SJCRH30 (cell line): ENCODE measurements at places on chromosomes 6 and 20. TPM values are rescaled to one million over a fixed set of nuclear protein-coding genes. Genes with fewer than 3 reads are reported as not detected.

DNA sequence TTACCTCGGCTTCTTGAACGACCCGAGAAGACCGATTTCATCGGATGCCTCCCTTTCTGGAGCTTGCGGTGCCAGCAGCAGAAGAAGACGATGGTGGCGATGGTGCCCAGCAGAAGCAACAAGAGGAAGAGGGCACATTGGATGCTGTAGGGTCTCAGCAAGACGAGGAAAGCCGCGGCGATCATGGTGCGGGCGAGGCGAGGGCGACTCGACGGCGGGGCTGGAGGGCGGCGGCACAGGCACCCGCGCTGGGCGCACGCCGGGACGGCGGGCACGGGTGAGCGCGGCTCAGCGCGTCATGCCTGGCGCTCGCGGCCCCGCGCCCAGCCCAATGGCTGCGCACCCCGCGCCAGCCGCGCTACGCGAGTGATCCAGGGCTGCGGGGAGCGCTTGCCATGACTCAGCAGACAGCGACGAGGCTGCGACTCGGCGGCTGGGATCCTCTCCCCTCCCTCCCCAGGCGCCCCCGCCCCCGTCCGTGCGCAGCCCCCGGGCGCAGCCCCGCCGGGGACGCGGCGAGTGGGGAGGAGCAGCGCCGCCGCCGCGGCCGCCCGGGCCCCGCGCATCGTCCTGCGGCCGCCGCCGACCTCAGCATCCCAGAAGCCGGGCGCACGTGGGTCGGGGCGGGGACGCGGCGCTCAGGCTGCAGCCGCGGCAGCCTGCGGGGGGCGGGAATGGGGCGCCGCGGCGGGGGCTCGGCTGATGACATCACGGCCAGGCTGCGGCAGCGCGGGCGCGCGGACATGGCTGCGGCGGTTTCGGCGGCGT is at the start of gene BEND6:
TSS of gene BEND6 (plus strand) at position 705 of the 768 bp plus-strand sequence. CDS start 26,704 bp downstream, outside the sequence.
- H3K4me1 ChIP-seq = peaks cover 4% of the 10 kb centered on the region; the same call in 1 of the 2 replicates
- H3K27me3 ChIP-seq = no peaks in the 10 kb centered on the region
- peak within 1 kb of the TSS; percentile 40 for H3K27ac ChIP-seq
- peak; percentile 57 for DNase-seq

DNA sequence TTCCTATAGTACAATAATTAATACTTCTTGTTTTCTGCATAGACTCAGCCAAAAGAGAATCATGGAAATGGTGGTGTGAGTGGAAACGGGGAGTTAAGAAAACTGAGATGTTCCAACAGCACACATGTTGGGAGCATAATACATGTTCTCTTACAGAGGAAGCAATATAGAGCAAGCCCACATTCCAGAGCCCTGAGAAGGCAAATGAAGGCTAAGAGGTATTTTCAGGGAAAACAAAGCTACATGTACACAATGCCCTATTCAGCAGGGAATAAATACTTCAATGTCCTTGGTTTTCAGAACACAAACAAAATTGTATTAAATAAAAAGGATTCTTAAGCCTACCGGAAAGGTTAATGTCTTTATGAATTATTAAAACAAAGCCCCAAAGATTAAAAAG is 35.1 kb upstream of the SMIM8 start:
- DNase-seq = no peak
- no peak overlapping the region for H3K4me3 ChIP-seq
- no peaks in the 10 kb centered on the region for H3K4me1 ChIP-seq
- H3K36me3 ChIP-seq = no peaks in the 10 kb centered on the region; the same call in 1 of the 2 replicates
- H3K27ac ChIP-seq = no peak overlapping the region

DNA sequence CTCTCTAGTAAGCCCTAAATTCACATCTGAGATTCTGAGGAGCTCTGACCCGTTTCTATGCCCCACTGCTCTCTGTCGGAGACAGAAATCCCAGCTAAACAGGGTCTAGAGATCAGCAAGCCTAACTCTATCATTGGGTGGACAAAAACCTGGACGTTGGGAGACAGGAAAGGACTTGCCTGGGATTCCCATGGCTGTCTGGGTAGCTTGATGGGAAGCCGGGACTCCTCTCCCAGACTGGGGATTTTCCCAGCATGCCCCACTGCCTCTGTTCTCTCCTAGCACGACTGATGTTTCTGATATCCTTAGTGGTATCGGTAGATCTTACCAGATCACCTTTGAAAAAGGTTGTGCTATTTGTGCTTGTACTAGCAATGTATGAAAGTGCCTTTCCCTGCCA is 22.9 kb downstream of the DUSP22 start:
- H3K4me1 ChIP-seq = no peaks in the 10 kb centered on the region
- no peak overlapping the region for H3K4me3 ChIP-seq
- H3K36me3 ChIP-seq = no peaks in the 10 kb centered on the region
- DNase-seq = no peak

- H3K27me3 ChIP-seq = no peaks in the 10 kb centered on the region
- DNase-seq = no peak
- no peaks in the 10 kb centered on the region for H3K36me3 ChIP-seq
- no peak overlapping the region for H3K4me3 ChIP-seq
- H3K27ac ChIP-seq = no peak overlapping the region
- peaks cover 7% of the 10 kb centered on the region; the same call in 1 of the 2 replicates for H3K4me1 ChIP-seq
Measured at GRCh38 chr6:38170666-38171355, 351.3 kb downstream of the ZFAND3 start.

- no peak overlapping the region for H3K27ac ChIP-seq
- no peaks in the 10 kb centered on the region for H3K36me3 ChIP-seq
- DNase-seq = no peak
- no peaks in the 10 kb centered on the region; the same call in 1 of the 2 replicates for H3K27me3 ChIP-seq
- H3K4me1 ChIP-seq = no peaks in the 10 kb centered on the region
Measured at GRCh38 chr20:9942736-9943135, 92.1 kb upstream of the ANKEF1 start.

- no peak overlapping the region for H3K27ac ChIP-seq
- H3K4me3 ChIP-seq = no peak overlapping the region
- H3K27me3 ChIP-seq = peaks cover 4% of the 10 kb centered on the region; the same call in 1 of the 2 replicates
- no peaks in the 10 kb centered on the region for H3K36me3 ChIP-seq
- no peak for DNase-seq
Measured at GRCh38 chr6:135137826-135138225, 43.3 kb upstream of the MYB start.

- no peaks in the 10 kb centered on the region for H3K4me1 ChIP-seq
- DNase-seq = no peak
- no peaks in the 10 kb centered on the region for H3K36me3 ChIP-seq
Measured at GRCh38 chr6:144314562-144314961, 29.4 kb downstream of the UTRN start.

DNA sequence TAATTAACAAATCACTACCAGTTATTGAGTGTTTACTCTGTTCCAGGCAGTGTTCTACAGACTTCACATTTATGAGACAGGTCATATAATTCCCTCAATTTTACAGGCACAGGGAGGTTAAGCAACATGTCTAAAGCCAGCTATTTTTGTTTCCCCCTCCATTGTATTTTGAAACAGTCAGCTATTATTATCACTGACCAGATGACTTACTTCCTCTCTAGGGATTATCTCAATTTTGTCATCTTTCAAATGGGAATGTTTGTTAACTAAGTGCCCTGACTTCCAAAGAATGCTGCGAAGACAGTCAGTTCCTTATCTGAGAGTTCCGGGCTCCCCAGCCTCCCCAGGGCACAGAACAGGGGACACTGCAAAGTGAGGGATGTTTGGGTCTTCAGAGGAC is 5.6 kb upstream of the CNPY3 start:
- no peak for DNase-seq
- no peak overlapping the region for H3K27ac ChIP-seq
- no peaks in the 10 kb centered on the region for H3K4me1 ChIP-seq
- 0 out of 2 replicates have a peak, but pooled peaks cover 3% of the 10 kb centered on the region for H3K27me3 ChIP-seq

GRCh38 chr20:47534405-47534804 is 32.7 kb downstream of the NCOA3 start:
- H3K36me3 ChIP-seq = peaks cover 5% of the 10 kb centered on the region
- H3K27me3 ChIP-seq = no peaks in the 10 kb centered on the region

DNA sequence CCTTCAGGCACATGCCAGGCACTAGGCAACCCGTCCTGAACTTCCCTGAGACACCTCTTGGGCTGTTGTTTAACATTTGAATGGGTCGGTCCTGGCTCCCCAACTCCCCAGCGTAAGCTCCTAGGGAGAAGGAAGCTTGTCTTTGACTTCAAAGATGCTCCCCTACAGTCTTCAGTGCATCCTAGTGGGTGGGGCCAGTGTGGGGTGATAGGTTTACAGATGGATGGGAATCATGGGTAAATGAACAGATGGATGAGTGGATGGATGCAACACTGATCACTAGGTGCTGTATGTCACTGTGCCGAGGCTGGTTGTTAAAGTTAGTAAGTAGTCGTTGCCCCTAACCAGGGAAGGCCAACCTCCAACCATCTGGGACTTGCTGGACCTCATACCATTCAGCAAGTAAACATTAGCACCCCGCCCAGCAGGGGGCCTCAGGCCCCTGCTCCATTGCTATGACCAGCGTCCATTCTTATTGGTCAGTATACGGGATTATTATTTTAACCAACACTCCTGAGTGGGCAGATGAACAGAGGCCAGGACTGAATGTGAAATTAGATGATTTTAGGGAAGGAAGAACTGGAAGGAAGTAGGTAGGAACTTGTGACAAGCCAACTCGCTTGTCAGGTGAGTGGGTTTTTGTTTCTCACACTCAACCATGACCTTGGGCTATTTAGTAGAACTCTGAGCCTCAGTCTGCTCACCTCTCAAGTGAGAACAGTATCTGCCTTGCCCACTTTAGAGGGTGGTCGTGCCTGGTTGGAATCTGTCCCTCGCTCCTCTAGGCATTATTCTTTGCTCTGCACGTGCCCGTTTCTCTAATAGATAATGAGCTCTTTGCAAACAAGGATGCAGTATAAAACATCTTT is 82.9 kb upstream of the FOXP4 start:
- DNase-seq = peak; percentile 60
- no peaks in the 10 kb centered on the region for H3K4me1 ChIP-seq
- no peak overlapping the region for H3K4me3 ChIP-seq
- H3K27me3 ChIP-seq = 0 out of 2 replicates have a peak, but pooled peaks cover 2% of the 10 kb centered on the region
- H3K36me3 ChIP-seq = no peaks in the 10 kb centered on the region

- H3K4me3 ChIP-seq = no peak overlapping the region
- no peak overlapping the region for H3K27ac ChIP-seq
- H3K27me3 ChIP-seq = no peaks in the 10 kb centered on the region
- no peak for DNase-seq
Measured at GRCh38 chr20:10306440-10307358, 88.1 kb downstream of the SNAP25 start.

DNA sequence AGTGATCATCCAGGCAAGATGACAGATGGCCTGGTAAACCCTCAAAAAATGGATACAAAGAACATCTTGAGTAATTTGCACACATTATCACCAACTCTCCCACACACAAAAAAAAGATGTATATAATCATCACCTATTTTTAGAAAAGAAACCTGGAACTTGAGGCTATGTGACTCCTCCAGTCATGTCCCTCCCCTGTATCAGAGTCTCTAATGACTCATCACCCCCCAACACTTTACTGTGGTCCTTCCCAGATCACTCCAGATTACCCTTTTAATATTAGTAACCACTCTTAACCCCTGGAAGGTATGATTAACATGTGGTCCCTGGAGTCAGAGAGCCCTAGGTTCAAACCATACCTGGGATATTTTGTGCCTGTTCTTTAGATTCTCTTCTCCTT is 144.8 kb downstream of the ZNF217 start:
- no peaks in the 10 kb centered on the region for H3K36me3 ChIP-seq
- H3K4me1 ChIP-seq = no peaks in the 10 kb centered on the region
- no peak overlapping the region for H3K4me3 ChIP-seq
- H3K27me3 ChIP-seq = peaks cover 16% of the 10 kb centered on the region; the same call in 1 of the 2 replicates
- DNase-seq = no peak

DNA sequence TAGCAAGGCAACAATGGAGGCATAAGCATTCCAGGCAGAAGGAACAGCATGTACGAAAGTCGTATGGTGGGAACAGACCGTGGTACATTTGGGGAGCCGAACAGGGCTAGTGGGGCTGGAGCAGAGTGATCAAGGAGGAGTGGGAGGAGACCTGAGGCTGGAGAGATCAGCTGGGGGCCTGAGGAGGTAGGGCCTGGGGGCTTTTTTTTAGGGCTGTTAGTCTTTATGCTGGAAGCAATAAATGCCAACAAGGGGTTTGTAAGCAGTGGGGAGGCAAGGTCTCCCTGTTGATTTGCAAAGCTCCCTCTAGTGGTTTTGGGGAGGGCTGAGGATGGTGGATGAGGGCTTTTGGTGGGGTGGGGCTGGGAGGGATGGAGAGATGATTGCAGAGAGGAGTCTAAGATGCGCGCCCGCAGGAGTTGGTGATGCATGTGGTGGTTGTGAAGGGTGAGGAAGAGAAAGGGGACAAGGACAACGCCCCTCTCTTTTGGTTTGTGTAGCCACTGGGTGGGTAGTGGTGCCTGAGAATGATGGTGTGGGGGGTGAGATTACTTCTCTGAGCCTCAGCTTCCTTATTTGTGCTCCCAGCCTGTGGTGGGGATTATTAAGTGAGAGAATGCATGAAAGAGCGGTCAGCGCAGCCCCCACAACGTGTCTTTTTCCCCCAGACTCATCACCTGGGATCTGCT is 74.1 kb upstream of the TOX2 start:
- H3K27ac ChIP-seq = no peak overlapping the region
- DNase-seq = peak; percentile 34
- no peaks in the 10 kb centered on the region for H3K36me3 ChIP-seq
- no peaks in the 10 kb centered on the region; the same call in 1 of the 2 replicates for H3K27me3 ChIP-seq
- no peaks in the 10 kb centered on the region for H3K4me1 ChIP-seq
- H3K4me3 ChIP-seq = no peak overlapping the region

GRCh38 chr6:89347825-89348224 is 4.7 kb downstream of the UBE2J1 start:
- no peaks in the 10 kb centered on the region for H3K4me1 ChIP-seq
- H3K36me3 ChIP-seq = no peaks in the 10 kb centered on the region
- H3K4me3 ChIP-seq = no peak overlapping the region
- H3K27me3 ChIP-seq = no peaks in the 10 kb centered on the region
- H3K27ac ChIP-seq = no peak overlapping the region

- H3K27me3 ChIP-seq = peaks cover 6% of the 10 kb centered on the region; the same call in 1 of the 2 replicates
- no peaks in the 10 kb centered on the region for H3K4me1 ChIP-seq
- no peak overlapping the region for H3K4me3 ChIP-seq
- H3K36me3 ChIP-seq = no peaks in the 10 kb centered on the region
- DNase-seq = no peak
Measured at GRCh38 chr20:2292416-2293110, 3.2 kb upstream of the TGM3 start.

GRCh38 chr20:42024653-42025052 is 406.5 kb upstream of the CHD6 start:
- H3K36me3 ChIP-seq = no peaks in the 10 kb centered on the region
- H3K4me1 ChIP-seq = 0 out of 2 replicates have a peak, but pooled peaks cover 2% of the 10 kb centered on the region
- no peaks in the 10 kb centered on the region for H3K27me3 ChIP-seq
- no peak overlapping the region for H3K27ac ChIP-seq
- no peak overlapping the region for H3K4me3 ChIP-seq

The MUCL3 gene
- total RNA-seq = not detected in 2 replicates

The HLA-DRB1 gene
- total RNA-seq = not detected in 2 replicates

The B3GALT4 gene
- total RNA-seq = 0.84 and 0.95 TPM in 2 replicates

The SYS1 gene
- 24.2 and 27.8 TPM in 2 replicates for total RNA-seq

The MUC22 gene
- not detected in 2 replicates for total RNA-seq

The SPATS1 gene
- total RNA-seq = not detected in 2 replicates

The NKAPL gene
- total RNA-seq = not detected in 2 replicates

The ELOVL5 gene
- 68.1 and 71.7 TPM in 2 replicates for total RNA-seq

The ATP6V1G2 gene
- total RNA-seq = 0.91 and 1.4 TPM in 2 replicates

The WFDC5 gene
- not detected in 2 replicates for total RNA-seq
